HEK293T (cell line): ENCODE measurements at places on chromosomes 6 and 20.

DNA sequence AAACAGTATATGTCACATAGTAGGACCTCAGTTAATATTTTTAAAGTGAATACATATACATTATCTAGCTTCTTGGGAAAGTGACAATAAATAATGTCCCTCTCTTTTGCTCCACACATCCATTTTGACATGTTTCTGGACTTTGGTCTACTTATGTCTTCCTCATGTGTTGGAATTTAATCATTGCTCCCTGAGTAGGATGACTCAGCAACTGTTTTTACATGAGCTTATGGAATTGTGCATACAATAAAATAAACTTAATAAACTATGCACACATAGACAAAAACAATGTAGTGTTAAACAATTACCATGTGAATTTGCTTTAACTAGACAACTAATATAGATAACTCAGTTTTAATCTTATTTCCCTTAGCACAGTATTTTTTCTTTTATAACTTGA is 503.8 kb downstream of the TFAP2B start:
- no peak for DNase-seq

- DNase-seq = peak; percentile 67
These were observed 46.8 kb upstream of the SLCO4A1 start for GRCh38 chr20:62595491-62595890.

DNA sequence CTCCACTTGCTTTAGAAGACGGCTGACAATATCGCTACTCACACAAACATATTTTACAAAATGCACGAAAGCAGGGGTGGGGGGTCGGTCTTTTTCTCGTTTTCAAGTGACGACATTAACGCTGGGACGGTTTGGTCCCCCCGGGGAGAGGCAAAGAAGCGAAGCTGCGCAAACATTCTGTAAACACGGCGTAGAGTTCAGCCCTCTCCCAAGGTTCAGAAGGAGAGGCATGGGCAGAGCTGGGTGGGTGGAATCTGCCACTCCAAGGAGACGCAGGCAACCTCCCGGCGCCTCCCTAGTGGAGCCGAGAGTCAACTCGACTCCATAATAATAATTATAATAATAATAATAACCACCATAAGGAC is 2.4 kb downstream of the NKX2-2 start:
- no peak for DNase-seq

- no peak for DNase-seq
These were observed 236.4 kb upstream of the TENT5A start for GRCh38 chr6:81988871-81989270.

DNA sequence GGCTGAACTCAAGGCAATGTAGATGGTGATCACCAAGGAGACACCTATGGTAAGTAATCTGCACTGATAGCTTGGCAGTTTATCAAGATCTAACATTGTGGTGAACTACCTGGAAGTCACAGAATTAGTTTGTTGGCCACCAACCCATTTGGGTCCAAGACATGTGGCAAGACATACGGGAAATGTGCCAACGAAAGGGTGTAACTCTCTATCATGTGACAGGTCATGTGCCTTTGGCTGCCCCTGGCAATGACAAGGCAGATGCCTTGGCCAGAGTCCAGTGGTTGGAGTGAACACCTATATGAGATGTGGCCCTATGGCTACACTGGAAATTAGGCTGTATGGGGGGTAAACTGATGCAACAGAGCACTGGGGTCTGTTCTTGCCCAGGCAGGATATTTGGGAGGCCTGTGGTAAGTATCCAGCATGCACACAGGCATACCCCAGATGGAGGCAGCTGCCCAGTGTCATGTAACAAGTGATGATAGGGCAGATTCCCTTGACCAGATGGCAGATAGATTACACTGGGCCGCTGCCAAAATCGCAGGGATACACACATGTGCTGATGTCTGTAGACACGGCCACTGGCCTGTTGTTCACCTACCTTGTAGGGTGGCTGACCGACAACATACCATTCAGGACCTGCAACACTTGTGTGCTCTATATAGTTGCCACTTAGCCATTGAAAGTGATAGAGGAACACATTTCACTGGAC is 35.5 kb upstream of the HSF2 start:
- DNase-seq = no peak

GRCh38 chr6:89120371-89120770 is 2.5 kb upstream of the SRSF12 start:
- no peak for DNase-seq

- no peak for DNase-seq
These were observed 84.9 kb upstream of the MLN start for GRCh38 chr6:33888664-33889200.

- no peak for DNase-seq
These were observed 4.8 kb downstream of the BPIFA2 start for GRCh38 chr20:33172781-33173180.
